ENCODE measurements at places on chromosomes 1 and 21.
A peak's percentile ranks its signal among the peaks of the same experiment; 100 is the strongest.

- no peak for DNase-seq
These were observed 70.5 kb downstream of the FMO4 start for GRCh38 chr1:171384496-171384895.

- no peak for DNase-seq
These were observed 1492.1 kb downstream of the MRPL39 start for GRCh38 chr21:24115141-24115540.

DNA sequence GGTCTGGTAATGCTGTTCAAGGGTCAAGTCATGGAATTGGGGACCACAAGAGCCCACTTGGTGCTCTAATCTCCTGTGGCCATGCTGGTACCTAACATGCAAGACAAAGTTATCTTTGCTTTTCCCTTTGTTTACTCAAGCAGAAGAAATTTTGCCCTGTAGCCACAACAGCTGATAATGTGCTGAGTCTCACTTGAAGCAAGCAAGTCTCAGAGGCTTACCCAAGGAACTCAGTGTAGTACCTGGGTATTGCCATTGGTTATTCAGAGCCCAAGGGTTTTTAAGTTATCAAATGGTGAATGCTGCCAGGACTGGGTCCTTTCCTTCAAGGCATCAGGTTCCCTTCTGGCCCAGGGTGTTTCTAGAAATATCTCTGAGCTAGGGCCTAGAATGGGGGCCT is 198.9 kb upstream of the RNPC3 start:
- DNase-seq: no peak

DNA sequence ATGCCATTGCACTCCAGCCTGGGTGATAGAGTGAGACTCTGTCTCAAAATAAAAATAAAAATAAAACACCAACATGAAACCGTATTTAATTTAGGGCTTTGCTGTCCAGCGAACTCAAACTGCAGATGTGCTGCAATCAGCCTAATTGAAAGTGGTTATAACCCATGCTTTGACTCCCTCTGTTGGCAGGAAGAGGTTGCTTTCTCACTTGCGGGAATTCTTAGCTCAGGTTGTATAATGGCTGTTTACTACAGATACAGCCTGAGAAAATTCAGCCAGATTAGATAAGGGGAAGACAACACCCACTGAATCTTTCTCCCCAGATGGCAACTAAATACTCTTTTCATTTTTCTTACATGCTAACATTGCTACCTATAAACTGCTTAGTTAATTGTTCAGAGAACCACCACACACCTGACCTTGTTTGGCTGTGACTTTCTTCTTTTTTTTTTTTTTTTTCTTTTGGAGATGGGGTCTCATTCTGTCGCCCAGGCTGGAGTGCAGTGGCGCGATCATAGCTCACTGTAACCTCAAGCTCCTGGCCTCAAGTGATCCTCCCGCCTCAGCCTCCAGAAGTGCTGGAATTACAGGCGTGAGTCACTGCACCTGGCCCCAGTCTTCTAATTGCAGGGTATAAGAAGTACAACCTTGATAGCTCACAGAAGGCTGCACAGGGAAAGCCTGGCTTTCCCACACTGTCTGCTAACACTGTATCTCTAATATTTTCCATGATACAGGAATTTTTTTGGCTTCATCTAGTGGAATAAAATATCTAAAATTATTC is 34.6 kb downstream of the DNTTIP2 start:
- peak; percentile 80 for DNase-seq

DNA sequence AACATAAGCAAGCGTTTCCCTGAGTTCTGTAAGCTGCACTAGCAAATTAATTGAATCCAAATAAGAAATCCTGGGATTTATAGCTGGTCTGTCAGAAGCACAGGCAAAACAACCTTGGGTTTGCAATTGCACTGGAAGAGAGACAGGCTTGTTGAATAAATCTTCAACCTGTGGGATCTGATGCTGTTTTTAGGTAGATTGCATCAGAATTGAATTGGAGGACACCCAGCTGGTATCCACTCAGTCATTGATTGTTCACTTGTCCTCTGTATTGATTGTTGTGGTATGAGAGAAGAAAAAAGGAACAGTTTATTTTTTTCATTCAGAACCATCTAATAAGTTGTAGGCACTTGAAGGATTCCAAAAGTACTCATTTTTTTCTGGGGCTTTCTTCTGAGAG is 497.4 kb downstream of the SIPA1L2 start:
- no peak for DNase-seq

DNA sequence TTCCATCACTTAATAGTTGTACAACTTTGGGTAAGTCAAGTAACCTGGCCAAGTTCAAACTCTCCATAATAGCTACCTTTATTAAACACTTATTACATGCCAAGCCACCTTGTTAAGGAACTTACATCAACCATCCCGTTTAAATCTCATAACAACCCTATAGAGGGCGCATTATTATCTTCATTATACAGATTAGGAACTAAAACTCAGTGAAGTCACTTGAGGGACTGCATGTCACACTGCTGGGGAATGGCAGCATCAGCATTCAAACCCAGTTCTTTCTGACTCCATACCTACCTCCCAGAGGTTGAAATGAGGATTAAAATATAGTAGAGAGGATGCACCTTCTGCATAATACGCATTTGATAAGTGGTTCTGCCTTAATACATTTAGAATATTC is 47.1 kb upstream of the PLA2G2C start:
- no peak for DNase-seq

DNA sequence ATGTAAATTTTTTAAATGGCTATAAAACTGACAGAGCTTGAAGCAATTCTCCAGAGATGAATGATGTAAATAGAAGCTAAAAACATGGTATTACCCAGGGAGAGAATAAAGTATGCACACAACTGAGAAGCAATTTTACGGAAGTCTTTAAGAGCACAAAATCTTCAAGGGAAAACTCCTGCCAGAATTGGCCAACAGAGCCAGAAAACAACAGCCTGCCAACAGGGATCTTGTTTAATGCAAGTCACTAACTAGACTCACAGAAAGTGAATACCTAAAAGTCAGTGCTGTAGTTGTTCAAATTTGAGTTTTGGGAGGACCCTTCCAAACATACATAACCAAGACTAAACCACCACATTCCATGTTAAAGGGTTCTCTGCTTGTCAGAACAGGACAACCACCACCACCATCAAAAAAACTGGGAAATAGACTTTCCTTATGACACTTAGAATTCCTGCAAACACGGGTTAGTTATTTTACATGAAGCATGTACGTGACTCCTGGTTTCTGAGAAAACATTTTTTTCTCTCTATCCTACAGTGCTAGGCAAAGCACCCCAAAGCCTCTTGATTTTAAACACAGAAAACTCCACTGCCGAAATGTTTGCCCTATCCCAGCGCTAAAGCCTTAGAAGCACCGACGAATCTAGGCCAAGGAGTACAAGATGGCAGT is 1.6 kb downstream of the EPS15 start:
- peak; percentile 30 for DNase-seq

GRCh38 chr1:7783178-7783711 is 846 bp upstream of the PER3 start:
- DNase-seq: peak; percentile 90

DNA sequence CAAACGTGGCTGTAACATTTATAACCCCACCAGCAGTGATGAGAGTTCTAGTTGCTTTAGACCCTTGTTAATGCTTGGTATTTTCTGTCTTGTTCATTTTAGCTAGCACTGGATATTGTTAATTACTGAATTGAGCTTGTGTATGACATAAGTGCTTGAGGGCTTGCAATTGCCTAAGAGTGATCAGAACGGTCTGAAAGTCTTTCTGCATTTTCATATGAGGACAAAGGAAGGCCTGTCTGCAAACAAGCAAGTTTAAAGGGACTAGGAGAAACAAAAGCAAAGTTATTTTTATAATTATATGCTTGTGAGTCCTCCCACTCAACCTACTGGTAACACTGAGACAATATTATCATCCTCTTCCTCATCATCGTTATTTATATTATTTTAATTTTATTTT is 305.5 kb upstream of the DUSP10 start:
- no peak for DNase-seq

GRCh38 chr1:26697431-26697977 is 1.7 kb downstream of the ARID1A start:
- DNase-seq: no peak

- DNase-seq: no peak
These were observed 104.8 kb downstream of the ATP5PO start for GRCh38 chr21:33810766-33811165.

DNA sequence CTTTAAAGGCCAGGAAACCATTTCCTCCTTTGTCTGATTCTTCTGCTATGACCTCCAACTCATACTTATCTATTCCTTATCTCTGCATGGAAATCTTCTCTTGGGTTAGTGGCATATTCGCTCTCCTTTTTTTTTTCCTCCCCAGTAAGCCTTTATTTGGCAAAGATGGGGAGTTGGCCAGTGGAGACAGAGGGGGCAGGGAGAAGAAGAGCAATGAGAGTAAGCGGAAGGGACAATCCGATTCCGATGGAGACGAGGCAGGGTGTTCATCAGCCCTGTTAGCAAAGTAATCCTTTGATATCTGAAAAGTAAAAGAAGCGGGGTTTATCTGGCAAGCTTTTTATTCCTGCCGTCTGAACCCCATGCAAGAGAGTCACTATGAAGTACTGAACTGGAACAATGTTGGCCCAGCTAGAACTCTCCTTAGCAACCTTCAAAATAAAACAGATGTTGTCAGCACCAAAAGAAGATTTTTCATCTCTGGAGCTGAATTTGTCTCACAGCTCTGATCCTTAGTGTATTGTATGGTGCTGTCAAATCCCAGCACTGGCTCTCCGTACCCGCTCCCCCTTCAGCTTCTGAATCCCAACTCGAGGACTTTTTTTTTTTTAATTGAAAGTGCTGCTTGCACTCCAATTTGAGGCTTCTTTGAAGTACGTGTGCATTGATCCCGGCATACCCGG is 40.9 kb downstream of the PTGFRN start:
- no peak for DNase-seq

GRCh38 chr1:98989556-98989907 is 15.1 kb downstream of the PLPPR5 start:
- peak; percentile 71 for DNase-seq

DNA sequence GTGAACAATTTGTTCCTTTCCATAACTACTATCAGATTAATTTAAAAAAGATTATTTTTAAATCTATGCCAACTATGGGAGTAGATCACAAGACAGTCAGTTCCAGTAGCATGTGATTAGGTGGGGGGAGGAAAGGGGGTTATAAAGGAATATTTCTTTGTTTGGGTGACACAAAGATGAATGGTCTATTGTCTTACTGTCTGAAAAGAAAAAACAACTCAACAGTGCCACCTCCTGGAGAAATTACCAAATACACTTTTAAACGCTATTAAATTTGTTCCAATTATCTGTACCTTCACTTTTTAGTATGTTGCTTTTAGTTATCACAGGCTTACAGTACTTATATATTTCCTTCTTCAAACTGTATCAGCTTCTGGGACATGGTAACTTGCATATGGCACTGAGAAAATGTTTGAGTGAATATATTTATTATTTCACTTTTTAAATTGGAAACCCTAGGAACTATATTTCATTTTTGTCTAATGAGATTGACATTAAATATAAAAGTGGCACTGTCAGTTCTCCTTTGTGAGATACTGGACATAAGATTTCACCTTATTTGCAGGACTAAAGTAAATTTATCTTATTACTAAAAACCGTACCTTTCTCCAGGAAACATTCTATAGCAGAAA is 1.7 kb upstream of the SORT1 start:
- DNase-seq: peak; percentile 61

- peak; percentile 62 for DNase-seq
These were observed 92.5 kb downstream of the DHRS3 start for GRCh38 chr1:12525311-12526181.

DNA sequence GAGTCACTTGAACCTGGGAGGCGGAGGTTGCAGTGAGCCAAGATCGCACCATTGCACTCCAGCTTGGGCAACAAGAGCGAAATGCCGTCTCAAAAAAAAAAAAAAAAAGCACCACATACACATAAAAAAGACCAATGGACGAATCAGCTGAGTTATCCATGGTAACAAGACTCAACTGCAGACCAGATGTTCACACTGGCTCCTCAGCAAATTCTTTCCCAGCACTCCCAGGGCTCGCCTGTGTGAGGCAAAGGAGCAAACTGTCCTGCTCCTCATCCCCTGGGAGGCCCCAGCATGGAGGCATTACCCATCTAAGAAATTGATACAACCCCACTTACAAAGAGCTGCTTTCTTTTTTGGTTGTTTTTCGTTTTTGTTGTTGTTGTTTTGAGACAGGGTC is 3.1 kb downstream of the TMEM234 start:
- no peak for DNase-seq

- no peak for DNase-seq
These were observed 9.0 kb downstream of the TGFBR3 start for GRCh38 chr1:91876781-91877573.

DNA sequence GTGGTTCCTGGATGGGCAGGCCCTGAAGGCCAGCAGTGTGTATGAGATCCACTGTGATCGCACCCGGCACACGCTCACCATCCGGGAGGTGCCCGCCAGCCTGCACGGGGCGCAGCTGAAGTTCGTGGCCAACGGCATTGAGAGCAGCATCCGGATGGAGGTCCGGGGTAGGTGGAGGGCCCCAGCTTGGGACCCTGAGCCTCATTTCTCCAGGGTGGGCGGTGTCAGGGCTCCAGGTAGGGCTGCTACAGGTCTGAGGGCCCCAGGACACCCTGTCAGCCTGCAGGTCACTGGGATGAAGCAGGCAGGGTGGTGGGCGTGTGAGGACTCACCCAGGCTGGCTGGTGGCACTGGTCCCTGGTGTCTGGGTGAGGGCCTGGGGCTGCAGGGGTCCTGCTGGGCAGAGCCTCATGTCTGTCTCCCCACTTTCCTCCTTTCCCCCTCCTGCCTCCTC is 7.8 kb downstream of the OBSCN start:
- DNase-seq: no peak

DNA sequence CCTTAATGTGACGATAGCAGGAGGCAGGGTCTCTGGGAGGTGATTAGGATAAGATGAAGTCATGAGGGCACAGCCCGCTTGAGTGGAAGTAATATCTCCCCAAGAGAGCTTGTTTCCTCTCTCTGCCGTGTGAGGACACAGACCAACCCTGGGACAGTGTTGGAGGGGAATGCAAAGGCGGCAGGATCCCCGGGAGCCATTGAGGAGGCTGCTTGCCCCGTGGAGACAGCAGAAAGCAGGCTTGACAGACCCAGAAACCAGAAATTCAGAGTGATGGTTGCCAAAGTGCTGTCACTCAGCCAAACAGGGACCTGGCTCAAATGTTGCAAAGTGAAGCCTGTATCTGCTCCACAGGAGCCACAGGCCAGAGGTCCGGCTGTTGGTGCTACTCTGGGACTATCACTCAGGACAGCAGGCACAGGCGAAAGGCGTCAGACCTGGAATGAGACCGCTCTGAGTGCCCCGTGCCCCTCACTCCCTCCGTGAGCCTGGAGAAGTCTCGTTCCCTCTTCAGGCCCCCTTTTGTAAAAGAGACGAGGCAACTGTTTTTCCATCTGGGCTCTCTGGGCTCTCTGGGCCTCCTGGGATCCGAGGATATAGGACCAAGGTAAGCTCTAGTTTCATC is 96.6 kb upstream of the VANGL1 start:
- DNase-seq: no peak

Measured in left lung (tissue), 14 donors.